ENCODE measurements at places on chromosomes 6 and 20.
A peak's percentile ranks its signal among the peaks of the same experiment; 100 is the strongest.

DNA sequence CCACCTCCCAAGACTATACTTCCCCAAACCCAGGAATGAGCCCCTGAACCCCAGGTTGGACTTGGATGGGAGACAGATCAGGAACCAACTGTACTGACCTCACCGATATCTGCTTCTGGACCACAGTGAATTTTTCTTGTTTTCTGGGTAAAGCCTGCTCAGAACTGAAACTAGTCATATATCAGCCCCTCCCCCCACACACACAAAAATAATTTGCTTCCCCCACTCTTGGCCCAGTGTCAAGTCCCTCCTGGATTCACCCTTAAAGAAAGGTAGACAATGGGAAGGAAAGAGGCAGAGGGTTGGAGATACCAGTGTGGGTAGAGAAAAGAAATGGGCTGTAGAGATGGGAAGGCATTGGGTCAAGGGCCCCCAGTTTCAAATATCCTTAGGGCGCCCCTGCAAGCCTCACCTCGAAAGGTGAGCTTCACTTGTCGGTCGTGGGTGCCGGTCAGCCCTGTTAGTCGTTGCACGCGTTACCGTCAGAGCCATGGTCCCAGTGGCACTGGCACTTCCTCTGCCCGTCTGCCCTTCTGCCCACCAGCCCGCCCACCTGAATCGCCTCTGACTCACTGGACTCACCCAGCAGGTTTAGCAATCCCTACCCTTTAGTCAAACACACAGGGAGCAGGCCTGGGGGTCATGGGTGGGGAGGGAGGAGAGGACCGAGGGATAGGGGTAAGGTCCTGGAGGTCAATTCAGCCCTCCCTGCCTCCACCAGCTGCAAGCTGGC lies 8.5 kb upstream of the SPAG4 start:
- no peak for DNase-seq

DNA sequence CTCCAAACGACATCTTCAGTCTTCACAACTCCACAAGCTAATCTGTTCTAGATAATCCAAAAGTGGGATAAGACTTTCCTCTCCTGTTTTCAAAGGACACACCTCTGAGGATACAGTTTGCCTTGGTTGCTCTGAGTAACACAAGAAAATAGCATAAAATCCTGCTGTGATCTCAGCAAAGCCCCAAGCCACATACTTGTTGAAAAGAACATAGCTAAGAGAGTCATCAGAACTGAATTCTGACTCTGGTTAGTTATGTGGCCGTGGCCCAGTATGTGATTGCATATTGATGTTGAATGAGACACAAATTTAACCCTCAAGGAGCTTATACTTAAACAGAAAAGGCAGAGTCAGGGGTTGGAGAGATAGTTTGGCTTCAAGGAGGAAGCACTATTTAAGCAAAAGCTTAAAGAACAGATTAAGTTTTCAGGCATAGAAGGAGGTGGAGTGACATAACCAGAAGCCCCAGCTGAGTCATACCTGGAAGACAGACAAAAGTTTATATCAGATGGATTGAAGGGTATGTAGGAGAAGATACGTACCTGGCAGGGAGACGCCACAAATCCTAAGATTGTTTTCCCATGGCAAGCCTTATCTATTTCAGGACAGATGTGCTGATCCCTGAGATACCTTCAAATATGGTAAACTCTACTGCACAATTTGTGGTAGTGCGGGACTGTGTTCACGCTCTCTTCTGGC lies 41.2 kb downstream of the OPN5 start:
- DNase-seq = no peak

DNA sequence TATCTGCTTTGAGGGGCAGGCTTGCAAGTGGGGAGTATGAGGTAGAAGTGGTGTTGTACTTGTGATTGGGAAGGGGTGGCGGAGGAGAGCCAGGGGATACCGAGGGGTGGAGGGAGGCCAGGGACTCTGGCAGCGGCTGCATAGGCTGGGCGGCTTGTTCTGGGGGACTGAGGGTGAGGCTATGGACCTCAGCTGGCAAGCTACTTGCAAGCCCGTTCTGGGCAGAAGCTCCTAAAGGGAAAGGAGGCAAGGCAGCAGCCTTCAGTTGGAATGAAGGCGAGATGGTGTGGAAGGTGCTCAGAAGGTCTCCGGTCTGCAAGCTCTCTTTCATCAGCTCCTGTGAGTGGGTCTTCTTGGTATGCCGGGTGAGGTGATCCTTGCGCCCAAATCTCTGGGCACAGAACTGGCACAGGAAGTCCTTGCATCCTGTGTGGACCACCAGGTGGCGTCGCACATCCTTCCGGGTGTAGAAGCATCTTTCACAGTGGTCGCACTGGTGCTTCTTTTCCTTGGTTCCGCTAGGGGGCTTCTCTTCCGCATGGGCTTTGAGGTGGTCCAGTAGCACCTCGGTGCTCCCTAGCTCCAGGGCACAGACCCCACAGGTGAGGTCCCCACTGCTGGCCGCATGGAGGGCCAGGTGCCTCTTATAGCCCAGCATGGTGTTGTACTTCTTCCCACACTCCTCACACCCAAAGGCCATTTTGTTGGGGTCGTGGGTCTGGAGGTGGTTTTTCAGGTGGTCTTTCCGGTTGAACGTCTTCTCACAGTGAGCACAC lies 66.0 kb downstream of the PLAGL1 start:
- DNase-seq = peak; percentile 22

- no peak for DNase-seq
Observed at GRCh38 chr20:42370075-42370474, 751.9 kb upstream of the CHD6 start.
